ENCODE measurements at places on chromosomes 3 and 15.

DNA sequence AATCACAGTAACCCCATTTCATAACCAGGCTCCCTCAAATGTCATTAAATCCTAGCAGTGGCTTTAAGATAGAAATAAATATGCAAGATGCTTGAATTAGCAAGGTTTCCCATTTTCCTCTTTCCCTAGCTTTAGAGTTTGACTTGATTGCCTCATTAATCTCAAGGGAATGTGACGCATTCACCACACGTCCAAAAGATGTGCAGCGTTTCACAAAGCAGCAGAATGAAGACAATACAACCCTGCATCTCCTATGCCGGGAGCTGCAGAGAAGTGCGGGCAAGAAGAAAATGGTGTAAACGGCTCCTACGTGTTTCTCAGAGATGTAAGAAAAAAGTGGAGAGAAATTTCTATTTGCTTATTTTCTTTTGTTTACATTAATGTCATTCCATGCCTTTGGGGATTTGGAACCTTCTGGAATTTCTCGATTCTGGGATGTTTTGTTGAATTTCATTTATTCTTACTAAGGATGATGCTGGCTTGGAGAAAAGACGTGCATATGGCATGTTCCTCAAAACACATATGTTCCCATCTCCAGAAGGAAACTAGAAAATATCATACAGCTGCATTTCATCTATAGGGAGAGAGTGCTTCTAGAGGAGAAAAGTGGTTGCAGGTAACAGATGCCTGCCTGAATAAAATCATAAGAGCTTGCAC is 27.8 kb upstream of the FRMD4B start:
- DNase-seq, result no peak

GRCh38 chr3:126693921-126694320 is 10.1 kb upstream of the CHCHD6 start:
- no peak for DNase-seq

- DNase-seq, result no peak
These were observed 13.8 kb downstream of the PKM start for GRCh38 chr15:72217216-72217615.

GRCh38 chr3:123317716-123318115 is 116.0 kb downstream of the SEC22A start:
- no peak for DNase-seq

Measured in T follicular helper cell (primary cell).